Stimulated activated CD4-positive, alpha-beta T cell treated with anti-CD3 and anti-CD28 coated beads, Interleukin-1b, Interleukin-23, amount 100 ng/mL, for 1 hour (primary cell): ENCODE measurements at places on chromosomes 6 and 20.

- DNase-seq: no peak
Measured at GRCh38 chr6:83546636-83547035, 34.3 kb downstream of the PRSS35 start.

GRCh38 chr6:168015009-168015408, 17.5 kb downstream of the KIF25 start:
- DNase-seq: no peak

DNA sequence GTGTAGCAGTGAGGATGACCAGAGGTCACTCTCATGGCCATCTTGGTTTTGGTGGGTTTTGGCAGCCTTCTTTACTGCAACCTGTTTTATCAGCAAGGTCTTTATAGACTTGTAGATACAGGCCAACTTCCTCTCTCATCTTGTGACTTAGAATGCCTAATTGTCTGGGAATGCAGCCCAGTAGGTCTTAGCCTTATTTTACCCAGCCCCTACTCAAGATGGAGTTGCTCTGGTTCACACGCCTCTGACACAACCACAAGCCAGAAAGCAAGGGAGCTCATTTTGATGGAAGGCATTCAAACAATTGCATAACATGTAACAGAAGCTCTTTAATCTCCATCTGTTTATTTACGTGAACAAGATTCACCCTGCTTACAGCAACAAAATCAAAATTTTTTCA, 492.0 kb upstream of the SULF2 start:
- no peak for DNase-seq

DNA sequence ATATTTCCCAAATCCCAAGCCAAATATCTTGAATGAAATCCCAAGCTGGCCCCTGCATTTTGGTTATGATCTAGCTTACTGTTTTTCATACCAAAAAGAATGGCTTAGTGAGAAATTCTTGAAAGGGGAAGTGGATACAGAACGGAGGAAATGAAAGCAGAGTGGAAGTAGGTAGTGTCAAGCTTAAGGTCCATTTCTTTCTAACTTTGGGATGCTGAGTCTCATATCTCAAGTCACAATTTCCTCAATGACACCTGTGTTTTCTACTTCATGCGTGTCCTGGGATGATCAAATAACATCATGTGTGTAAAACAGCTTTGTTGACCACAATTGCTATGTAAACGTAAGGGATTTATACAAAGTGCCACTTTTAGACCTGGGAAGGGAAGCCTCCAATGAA, 238.8 kb upstream of the SLC35B3 start:
- no peak for DNase-seq

DNA sequence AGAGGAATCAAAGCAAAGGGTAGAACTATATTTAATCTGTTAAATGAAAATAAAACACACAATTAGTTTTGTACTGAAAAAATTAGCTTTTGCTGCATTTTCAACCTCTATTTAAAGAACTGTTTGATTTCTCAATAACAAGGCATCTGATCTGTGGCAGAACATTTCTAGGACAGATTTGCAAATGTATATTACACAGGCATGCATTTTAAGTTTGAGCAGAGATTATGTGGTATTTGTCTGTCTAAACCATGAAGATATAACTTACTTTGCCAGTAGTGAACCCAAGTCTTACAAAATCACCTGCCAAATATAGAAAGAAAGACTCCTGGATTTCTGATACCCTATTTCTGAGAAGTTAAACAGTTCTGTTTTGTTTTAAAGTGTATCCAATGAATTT, 71.9 kb downstream of the TFAP2B start:
- no peak for DNase-seq

- no peak for DNase-seq
Measured at GRCh38 chr20:38141204-38141888, 23.7 kb downstream of the TGM2 start.

DNA sequence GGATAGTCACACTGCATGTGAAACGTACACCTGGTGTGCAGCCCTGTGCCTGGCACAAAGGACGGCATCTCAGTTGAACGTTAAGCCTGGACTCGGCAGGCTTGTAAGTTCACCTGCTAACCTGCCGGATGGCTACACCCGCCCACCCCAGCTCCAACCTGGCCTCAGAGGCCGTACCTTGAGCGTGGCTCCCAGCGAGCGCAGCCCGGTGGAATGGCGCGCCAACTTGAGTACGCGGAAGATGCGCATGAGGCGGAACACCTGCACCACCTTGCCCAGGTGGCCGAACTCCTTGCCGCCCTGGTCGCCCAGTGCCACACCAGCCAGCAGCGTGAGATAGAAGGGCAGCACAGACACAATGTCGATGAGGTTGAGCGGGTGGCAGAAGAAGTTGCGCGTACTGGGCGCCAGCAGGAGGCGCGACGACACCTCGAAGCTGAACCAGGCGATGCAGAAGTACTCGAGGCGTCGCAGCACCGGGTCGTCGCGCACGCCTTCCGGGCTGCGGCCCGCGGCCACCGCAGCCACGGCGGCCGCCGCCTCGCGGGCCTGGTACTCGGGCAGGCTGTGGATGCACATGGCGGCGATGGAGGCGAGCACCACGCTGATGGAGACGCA, 3.3 kb downstream of the KCNS1 start:
- no peak for DNase-seq

DNA sequence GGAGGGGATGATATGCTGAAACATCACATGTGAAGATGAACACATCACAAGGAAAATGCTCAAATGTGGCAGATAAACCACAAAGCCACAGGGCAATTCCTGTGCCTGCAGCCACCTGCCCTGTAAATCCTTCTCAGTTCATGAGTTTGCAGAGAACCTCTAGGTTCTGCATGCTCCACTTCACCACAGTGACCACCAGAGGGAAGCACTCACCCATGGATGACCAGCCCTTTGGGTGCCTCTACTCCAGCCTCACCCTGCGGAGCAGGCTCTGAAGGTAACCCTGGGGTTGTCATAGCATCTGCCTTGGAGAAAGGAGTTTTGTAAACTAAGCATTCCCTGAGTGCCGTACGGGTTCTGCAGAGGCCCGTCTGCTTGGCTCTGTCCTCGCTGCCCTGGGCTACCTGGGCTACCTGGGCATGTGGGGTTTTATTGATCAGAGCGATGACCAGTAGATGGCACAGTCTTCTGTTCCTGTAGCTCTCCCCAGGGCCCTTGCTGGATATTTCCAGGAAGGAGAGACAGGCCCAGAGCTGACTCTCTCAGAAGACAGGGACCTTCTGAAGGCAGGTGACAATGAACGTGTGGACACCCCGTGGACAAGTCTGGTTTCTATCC, 31.7 kb upstream of the CST1 start:
- DNase-seq: no peak
